ENCODE measurements at places on chromosomes 5 and 9.

DNA sequence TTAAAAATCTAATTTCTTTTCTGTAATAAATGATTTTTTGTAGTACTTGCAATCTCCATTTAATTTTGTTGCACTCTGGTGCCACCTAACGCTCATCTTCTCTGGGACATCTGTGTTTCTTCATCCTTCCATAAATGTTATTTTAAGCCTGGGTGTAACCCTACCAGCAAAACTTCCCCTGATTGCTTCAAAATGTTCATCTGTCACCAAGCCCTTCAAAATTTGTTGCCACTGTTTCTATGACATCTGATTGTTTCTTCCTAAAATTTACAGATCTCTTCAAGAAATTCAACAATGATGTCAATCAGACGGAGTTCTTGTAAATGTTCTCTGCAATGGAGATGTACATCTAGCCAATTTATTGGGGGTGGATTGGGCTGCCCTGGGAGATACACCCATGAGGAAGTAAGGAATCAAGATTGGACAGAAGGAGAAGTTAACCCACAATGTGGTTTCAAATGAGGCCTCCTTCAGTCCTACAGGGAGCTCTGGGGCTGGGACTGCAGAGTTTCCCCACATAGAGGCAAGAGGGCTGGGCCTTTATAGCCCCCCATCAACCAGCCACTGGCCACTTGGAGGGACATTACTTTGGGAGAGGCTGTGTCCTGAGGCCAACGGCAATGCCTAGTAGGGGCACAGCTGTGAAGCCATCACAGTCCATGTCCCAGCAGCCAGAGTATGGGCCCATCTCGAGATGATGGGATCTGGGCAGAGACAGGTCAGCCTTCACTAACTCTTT is 23.3 kb downstream of the MCTP1 start:
- DNase-seq, result no peak

DNA sequence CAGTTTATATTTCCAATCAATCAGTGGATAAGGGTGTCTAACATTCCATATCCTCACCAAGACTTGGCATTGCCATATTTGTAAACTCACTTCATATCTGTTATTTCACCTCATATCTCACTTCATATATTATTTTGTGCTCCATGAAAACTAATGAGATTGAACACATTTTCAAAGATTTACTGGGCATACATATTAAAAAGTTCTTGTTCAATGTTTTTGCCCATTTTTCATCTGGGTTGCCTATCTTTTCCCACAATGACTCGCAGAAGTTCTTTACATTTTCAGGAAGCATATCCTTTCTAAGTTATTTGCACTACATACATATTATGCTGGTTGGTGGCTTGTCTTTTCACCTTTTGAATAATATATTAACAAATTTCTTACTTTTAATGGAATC is 15.3 kb downstream of the ZNF510 start:
- no peak for DNase-seq

DNA sequence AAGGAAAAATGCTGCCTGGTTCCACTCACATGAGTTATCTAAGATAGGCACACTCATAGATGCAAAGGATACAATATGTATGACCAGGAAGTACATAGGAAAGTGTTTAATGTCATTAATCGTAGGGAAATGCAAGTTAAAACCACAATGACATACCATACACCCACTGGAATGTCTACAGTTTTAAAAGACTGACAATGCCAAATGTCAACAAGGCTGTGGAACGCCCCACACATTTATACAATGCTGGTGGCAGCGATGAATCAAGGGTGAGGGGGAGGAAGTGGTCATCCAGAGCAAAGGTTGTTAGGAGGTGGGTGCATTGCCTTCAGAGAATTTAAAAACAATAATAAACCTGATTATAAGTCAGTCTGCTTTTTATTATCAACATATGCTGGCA is 437.8 kb downstream of the ARHGEF28 start:
- no peak for DNase-seq

GRCh38 chr9:91192381-91193086 is 169.2 kb downstream of the AUH start:
- no peak for DNase-seq

GRCh38 chr5:157164521-157164920 is 1.5 kb downstream of the GARIN3 start:
- DNase-seq, result no peak

GRCh38 chr5:133226186-133226585 is 174.4 kb downstream of the HSPA4 start:
- DNase-seq, result no peak

GRCh38 chr9:132154863-132155567 is 6.8 kb upstream of the NTNG2 start:
- DNase-seq, result no peak

- no peak for DNase-seq
These were observed 53.0 kb downstream of the PCDH1 start for GRCh38 chr5:141825241-141825671.

- no peak for DNase-seq
These were observed 40.1 kb downstream of the GRIA1 start for GRCh38 chr5:153530357-153531143.

Data from stimulated activated CD8-positive, alpha-beta memory T cell treated with anti-CD3 and anti-CD28 coated beads, Interleukin-2, amount 100 ng/mL, for 1 hour (primary cell).